Activated T-helper 1 cell treated with anti-CD3 and anti-CD28 coated beads, Interleukin-2, amount 50 U/mL, for 16 hours (primary cell): ENCODE measurements at places on chromosomes 11 and 22.

- DNase-seq, result no peak
Measured at GRCh38 chr11:49995565-49995964, 13.2 kb upstream of the OR4C12 start.

- no peak for DNase-seq
Measured at GRCh38 chr11:28793282-28793738, 685.1 kb downstream of the METTL15 start.

DNA sequence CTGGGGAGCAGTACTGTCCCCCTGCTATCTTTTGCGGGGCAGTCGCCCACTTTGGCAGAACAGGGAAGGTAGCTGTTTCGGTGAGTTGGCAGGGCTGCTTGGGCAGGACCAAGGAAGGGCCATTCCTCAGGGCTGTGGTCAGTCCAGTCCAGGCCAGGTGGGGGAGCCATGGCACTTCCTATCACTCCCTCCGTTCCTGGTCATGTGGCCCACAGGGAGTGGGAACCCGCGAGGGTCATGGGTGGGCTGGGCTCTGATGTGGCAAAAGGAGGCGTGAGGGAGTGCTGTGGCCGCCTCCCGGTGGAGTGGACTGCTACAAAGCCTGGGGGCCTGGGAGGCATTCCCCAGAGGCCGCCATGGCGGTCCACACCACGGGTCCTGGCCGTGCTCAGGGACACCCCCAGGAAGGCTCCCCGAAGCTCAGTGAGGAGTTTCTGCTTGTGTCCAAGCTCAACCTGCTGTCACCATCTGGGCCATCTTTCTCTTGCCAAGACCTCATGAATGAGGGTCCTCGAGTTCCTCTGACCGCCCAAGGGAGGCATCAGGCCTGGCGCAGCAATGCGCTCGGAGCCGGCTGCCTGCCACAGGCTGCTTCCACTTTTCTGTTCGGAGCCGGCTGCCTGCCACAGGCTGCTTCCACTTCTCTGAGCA lies 11.9 kb downstream of the CHID1 start:
- no peak for DNase-seq

DNA sequence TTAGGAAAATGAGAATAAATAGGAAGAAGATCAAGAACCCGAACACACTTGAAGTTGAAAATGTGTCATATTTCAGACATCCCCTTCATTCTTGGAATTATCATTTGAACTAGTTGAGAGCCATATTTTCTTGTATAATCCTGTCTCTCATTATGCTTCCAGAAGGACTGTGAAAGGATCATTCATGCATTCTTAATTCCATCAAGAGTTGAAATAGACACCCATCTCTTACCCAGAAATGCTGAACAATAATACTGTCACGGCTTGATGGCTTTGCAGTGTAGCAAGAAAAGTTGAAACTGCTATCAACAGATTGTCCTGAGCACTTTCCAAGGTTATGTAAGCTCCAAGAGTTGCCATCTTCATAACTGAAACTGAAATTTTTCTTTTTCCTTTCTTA lies 79.7 kb downstream of the ARHGAP42 start:
- no peak for DNase-seq

GRCh38 chr22:43343262-43343669 lies at the start of gene SCUBE1:
SCUBE1 (minus strand) TSS chr22:43343372; CDS start chr22:43343261, 111 bp downstream.
- peak; percentile 26 for DNase-seq

GRCh38 chr22:22157348-22157725 lies 87.2 kb upstream of the VPREB1 start:
- no peak for DNase-seq

- no peak for DNase-seq
Measured at GRCh38 chr11:88038063-88038462, 137.2 kb downstream of the RAB38 start.

GRCh38 chr22:19522190-19522880 lies 1.9 kb downstream of the CLDN5 start:
- no peak for DNase-seq

- DNase-seq, result no peak
Measured at GRCh38 chr11:8766043-8766987, 83.7 kb downstream of the RPL27A start.

DNA sequence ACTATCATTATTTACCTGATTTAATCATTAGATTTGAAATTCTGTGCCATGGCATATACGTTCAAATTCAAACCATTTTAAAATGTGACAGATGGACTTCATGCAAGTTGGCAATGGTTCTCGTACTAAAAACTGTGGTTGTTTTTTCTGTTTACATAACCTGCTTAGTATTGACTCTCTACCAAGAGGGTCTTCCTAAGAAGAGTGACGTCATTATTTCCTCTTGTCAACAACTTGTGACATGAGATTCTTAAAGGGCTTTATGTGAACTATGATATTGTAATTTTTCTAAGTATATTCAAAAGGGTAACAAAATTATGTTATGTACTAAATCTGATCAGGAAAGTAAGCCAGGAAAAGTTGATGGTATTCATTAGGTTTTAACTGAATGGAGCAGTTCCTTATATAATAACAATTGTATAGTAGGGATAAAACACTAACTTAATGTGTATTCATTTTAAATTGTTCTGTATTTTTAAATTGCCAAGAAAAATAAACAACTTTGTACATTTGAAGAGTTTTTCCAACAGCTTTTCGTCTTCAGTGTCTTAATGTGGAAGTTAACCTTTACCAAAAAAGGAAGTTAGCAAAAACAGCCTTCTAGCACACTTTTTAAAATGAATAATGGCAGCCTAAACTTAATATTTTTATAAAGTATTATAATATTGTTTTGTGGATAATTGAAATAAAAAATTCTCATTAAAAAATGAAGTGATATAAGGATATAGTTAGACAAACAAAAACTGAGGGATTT lies 87.0 kb downstream of the GRK3 start:
- no peak for DNase-seq
